GOT3 (cell line): ENCODE measurements at places on chromosomes 11 and 22.

DNA sequence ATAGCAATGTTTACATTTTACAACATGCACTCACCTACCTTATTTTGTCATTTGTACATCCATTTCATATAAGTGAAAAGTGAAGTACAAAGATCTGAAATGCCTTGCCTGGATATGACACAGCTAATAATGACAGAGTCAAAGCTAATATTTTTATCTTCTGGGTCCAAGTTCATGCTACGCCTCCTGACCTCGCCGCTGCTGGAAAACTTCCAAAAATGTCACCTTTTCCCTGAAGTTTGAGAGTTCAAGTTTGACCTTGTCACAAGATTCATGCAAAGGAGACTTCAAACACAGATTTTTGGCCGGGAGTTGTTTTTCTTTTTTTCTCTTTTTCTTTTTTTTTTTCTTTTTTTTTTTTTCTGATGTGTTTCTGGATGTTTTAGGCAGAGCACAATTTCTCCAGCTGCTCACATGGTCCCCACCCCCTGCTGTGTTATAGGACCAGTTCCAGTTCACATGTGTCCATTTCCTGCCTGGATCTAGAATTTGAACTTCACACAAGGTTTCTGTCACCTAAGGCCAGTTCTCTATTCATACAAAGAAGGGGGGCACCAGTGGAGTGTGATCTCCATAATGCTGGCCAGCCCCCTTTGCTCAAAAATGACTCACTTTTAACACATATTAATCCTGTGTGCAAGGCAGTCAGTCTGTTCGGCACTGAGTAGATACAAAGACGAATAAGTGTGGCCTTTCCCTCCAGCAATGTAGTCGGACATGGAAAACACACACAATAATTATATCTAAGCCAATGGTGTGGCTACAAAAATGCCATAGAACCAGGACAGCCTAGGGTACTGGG lies 546.8 kb downstream of the BUD13 start:
- DNase-seq, result no peak

GRCh38 chr22:42217019-42217751 lies 53.3 kb downstream of the TCF20 start:
- no peak for DNase-seq

DNA sequence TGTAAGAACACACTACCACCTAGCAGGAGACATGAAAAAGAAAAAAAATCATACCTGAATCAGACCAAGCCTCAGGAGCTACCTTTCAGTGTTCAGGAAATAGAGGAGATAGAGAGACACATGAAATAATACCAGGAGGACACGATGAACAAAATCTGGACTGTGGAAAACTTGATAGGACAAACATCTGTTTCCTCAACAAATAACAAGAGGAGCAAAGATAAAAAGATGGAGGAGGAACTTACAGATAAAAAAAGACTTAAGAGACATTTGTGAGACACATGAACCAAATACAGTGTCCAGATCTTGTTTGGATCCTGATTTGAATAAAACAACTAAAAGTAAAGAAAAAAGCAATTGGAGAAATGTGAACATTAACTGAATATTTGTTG lies 12.4 kb upstream of the KCNE3 start:
- no peak for DNase-seq

DNA sequence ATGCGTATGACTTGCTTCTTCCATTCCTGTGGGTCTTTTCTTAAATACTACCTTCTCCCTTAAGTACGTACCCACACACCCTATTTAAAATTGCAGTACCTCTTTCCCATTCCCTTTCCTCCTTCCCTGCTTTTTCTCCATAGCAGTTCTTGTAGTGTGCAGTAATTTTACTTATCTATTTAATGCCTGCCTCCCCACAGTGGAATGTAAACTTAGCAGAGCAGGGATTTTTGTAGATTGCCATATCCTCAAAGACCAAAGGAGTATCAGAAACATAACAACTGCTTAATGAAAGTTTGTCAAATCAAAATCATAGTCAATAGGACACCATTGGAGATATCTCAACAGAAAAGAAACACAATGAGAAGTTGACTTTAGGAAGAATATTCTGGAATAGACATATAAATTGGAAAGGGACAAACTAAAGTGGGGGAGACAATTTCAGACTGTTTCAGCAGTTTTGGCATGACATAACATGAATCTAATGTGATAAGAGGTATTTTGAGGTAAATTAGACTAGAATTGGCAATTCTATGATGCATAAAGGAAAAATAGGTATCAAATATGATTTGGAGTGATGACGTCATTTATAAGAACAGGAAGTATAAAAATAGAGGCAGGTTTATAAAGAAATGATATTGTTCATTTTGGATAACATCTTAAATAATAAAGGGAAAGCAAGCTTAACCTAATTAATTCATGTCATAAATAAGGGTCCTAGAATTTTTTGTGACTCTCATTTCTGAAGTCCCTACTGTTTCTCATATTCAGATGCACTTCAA lies 188.4 kb downstream of the SOX6 start:
- DNase-seq, result no peak

- DNase-seq, result no peak
These were observed 39.8 kb downstream of the C11orf58 start for GRCh38 chr11:16778286-16778685.

DNA sequence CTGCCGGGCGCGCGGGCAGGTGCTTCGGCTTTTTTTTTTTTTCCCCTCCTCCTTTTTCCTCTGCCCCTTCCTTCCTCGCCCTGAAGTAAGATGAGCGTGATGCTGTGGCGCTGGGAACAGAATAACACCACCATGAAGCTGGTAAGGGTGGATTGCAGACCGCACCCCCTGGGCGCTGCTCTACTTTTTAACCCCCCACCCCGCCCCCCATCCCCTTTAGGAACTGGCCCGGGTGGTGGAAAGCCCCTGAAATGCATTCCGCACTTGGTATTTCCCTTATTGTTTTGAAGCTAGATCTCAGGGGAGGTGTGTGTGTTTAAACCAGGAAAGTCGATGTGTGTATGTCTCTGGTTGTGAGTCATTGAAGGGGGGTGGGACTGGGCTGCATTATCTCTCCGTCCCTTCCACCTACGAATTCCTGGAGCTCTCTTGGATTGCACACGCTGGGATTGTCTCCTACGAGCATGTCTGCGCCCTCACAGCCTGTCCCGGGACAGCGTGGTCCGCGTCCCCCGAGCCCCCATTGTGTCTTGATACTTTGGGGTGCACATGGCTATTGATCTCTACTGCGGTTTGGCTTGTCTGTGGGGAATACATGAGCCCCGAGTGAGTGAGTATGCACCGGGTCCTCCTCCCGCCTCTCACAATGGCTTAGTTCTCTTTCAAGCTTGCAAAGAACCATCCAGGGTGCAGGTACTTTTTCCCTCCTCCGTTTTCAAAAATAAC lies 64.9 kb downstream of the NAV2 start:
- DNase-seq, result no peak
